Eye (tissue), 1 donor: ENCODE measurements at places on chromosomes 4 and X.

DNA sequence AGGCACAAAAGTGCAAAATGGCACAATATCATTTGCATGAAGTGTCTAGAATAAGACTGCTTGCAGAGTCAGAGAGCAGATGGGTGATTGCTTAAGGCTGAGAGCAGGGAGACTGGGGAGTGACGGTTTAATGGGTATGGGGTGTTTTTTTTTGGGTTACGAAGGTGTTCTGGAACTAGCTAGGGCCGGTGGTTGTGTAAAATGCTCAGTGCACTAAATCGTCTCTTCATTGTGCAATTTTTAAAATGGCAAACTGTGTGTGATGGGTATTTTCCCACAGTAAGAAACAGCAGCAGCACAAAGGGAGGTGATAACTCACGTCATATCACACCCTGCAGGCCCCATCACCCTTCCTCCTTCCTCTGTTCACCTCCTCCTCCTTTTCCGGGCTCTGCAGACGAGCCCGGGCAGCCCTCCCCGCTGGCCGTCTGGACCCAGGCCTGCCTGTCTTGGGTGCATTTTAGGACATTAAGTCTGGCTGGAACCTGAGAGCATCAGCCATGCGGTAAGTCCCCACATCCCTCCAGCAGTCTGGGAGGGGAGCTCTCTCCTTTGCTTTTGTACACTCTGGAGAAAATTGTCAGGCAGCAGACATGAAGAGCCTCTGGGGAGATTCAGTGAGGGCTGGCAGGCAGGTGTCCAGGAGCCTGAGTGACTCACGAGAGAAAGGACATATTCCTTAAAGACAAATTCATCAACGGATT lies 42.7 kb downstream of the ASMT start:
- DNase-seq = peak; percentile 17

- DNase-seq = peak; percentile 57
These were observed 28.5 kb upstream of the FGF2 start for GRCh38 chr4:122798101-122798500.

DNA sequence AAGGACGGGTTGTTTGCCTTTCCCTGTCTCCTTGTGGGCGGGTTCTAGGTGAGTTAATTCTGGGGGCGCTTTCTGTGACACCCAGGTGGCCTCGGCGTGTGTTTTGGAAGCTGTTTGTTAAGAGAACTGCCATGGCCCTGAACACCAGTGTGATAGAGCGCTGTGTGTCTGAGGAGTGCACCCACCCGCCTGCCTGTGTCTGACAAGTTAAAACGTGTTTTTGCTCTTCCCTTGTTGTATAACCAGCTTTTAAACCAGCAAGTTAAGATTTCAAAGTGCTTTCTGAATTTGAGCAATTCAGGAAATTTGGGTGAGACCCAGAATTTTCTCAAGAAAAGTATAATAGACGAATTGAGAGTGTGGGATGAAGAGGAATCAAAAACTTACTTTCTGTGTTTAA lies 55.2 kb upstream of the HGFAC start:
- no peak for DNase-seq

DNA sequence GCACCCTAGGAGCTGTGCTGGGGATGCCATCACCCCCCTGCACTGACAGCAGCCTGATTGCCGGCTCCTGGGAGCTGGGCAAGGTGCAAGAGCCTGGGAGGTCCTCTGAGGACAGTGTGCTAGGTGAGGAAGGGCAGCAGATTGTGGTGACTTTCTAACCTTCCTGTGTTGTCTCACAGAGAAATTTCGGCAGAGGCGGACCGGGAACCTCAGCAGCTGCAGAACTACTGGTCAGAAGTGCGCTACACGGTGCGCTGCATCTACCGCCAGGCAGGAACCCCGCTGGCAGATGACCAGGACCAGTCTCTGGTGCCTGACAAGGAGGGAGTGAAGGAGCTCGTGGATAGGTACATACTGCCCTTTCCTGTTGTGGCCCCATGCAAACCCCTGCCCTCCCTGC lies 89.8 kb downstream of the FAM193A start:
- DNase-seq = no peak

- no peak for DNase-seq
These were observed 61.5 kb downstream of the ABLIM2 start for GRCh38 chr4:8097141-8097541.

DNA sequence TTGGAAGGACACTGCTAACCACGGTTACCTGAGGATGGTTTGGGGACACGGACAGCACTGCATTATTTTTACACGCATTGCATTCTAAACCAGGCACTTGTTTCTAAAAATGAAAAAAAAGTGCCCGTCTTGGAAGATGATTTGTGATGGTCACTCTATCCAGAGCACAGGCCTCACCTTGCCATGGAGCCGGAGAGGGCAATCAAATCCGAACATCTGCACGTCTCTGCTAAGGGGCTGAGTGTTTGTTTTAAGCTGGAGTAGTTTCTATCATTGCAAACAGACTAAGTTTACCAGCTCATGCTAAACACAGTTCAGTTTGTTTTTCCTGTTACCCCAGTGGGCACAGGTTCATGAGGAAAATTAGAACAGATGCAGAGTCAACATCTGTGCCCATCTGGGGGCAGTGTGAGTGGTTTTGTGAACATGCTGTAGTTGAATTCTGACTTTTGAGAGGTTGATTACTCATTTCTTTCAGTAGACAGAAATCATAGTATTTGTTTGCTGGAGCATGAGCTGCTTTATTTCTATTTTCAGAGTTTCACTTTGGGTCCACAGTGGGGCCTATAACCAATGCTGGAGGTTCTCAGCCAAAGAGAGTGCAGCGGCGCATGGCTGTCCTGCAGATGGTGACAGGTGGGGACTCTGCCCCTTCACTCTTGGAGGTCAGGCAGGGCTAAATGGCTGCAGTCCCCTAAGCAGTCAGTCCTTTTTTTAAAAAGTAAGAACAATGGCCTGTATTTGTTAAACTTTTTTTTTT lies 65.4 kb upstream of the ENPP6 start:
- no peak for DNase-seq

DNA sequence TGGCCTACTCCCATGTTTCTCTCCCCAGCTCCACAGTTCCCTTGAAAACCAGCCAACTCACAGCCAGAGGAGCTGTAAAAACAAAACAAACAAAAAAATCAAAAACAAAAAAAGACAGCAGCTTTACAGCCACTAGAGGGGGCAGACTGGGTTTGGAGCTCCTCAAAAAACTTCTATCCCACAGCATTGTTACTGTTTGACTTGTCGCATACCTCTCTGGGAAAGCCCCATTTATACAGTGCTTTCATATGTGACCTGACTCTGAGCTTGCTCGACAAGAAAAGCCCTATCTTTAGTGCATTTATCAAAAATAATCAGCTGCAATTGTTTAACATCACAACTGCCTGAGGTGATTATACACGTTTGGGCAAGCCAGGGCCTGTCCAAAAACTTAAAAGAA lies 21.6 kb downstream of the TSPAN6 start:
- peak; percentile 30 for DNase-seq

GRCh38 chrX:1506916-1507315 lies 30.1 kb downstream of the P2RY8 start:
- DNase-seq = no peak

DNA sequence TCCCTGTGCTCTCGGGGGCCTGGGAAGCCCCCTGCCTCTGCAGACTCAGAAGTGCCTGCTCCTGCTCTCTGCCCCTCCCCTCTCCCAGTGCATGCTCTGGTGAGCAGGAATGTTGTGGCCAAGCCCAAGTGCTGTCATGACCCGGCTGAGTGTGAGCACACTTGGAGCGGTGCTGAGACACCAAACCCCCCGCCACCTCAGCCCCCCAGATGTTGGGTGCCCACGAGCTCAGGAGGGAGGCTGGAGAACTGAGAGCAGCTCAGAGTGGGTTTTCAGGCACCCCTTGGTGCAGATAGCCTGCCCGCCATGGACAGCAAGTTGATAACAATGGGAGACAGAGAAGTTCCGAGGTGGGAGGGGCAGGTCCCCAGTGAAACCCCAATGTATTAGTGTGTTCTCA lies 477.4 kb downstream of the ACTRT1 start:
- DNase-seq = no peak

GRCh38 chr4:144564358-144564757 lies 81.6 kb upstream of the HHIP start:
- no peak for DNase-seq

DNA sequence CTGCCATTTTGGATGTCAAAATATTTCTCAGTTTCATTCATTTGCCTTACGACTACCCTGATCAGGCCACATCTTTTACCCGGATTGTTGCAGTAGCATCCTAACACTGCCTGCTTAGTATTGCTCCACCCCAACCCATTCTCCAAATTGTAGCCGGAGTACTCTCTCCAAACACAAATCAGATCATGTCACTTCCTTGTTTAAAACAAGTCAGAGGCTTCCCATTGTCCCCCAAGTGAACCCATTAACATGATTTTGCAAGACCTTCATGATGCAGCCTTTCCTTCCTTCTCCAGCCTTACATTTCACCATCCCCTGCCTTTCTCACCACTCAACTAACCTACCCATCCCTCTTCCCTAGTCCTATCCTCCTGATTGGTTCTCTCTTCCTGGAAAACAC lies 53.1 kb downstream of the FANCB start:
- no peak for DNase-seq

DNA sequence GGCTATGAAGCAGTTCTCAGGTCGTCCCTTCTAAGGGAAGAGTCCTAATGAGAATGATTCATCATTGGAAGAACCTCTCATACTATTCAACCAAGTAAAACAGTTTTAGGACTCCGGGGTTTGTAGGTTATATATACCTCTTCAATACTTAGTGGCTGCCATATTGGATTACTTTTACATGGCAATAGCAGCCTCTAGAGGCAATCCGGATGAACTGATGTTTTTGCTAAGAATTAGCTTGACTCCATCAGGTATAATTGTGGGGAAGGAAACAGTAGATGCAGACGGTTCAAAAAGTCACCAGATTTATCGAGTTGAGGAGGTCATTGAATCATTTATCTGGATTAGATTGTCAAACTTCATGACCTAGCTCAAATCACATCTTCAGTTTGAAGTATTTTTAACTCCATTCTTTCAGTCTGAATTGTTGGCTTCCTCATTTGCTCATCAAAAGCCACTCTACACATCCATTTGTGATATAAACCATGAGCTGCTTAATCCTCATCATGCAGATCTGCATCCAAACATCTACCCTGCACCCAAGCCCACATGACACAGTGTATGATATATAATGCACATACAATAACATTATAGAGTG lies 28.4 kb downstream of the GUCY1B1 start:
- peak; percentile 69 for DNase-seq

DNA sequence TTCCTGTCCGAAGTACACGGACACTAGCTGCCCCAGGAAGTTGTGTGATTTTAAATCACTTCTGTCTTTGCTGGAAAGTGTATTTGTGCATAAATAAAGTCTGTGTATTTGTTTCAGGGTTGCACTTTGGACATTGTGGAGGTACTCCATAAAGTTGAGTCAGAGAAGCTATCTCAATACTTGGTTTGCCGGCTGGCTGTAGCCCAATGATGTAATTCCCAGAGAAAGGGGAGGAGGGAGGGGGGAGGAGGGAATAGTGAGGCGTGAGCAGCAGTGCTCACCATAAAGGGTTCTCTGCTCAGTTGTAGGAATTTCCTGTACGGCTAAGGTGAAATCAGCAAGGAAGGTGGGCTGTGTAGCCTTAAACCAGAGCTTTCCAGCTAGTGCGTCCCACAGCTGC lies 7.5 kb downstream of the APEX2 start:
- no peak for DNase-seq

DNA sequence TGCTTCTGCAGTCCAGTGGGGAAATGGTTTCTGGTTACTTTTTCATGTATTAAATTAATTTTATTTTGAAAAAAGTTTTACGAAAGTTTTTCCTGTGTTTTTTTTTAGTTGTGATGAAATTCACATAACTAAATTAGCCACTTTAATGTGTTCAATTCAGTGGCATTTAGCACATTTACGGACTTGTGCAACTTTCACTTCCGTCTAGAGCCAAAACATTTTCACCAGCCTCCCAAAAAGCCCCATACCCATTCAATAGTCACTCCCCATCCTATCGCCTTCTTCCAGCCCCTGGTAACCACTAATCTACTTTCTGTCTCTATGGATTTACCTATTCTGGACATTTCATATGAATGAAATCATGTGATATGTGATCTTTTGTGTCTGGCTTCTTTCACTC lies 22.8 kb upstream of the TBL1X start:
- no peak for DNase-seq

DNA sequence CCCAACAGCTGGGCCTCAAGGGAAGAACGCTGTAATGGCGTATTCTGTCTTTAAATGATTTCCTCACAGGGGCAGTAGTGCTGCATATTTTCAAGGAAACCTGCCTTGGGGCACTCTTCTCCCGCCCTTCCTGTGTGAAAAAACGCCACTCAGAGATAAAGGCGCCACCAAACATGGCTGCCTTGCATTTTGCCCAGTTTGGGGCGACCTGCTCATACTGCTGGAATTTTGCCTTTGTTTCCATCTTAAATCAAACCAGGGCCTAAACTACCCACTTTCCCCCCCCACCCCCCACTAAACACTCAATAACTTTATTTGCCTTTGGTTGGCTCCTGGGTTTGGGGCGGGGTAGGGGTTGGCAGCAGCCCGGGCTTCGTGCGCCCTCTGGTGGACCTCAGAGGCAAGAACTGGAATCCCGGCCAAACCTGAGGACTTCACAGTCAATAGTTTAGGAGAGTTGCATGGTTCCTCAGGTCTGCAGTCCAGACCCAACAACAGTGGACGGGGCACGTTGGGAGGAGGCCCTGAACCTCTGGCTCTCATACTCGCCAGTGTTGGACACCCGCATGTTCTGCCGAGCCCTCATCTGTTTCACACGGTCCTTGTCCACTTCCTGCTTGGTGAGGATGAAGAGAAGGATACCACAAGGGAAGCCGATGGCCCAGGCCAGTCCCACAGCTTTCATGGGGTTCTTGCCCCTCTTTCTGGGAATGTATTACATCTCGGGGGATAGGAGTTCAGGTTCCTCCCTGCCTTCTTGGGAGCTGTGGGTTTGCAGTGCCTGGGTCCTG lies 220.1 kb upstream of the STK26 start:
- DNase-seq = no peak

DNA sequence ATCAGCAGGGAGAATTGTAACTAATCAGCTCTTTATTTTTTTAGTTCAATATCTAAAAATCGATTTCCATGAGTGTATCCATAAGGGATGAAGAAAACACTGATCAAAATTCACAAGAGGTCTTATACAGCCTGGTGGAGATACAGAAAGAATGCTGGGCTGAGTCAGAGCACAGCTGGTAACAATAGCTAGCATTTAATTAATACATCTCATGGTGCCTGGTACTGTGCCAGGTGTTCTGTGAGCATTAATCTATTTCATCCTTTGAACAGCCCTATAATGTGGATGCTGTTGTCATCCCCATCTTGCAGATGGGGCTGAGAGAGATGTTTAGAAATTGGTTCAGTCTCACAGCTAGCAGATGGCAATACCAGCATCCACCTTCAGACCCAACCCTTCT lies 250.9 kb upstream of the RPS6KA3 start:
- DNase-seq = no peak

GRCh38 chrX:126770179-126770578 lies 49.4 kb upstream of the PRR32 start:
- DNase-seq = peak; percentile 33

GRCh38 chr4:7384003-7384928 lies 50.5 kb downstream of the PSAPL1 start:
- DNase-seq = no peak

DNA sequence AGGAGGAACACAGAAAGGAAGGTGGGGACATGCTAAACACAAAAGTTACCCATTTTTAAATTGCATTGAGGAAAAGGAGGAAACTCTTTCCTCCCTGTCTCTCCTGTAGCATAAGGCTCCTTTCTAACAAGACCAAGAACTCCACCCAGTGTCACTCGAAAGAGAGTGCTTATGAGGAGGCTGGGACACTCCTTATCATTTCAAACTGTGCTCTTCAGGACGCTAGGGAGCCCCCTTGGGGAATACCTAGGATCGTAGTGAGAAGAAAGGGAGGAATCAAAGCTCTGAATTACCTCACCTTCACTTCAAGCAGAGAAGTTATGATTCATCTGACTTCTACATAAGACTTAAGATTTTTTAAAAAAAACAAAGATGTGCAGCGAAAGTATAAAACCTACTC lies 65.5 kb downstream of the F9 start:
- DNase-seq = no peak
